Posterior cingulate gyrus (tissue), 11 donors: ENCODE measurements at places on chromosomes 12 and 14.

DNA sequence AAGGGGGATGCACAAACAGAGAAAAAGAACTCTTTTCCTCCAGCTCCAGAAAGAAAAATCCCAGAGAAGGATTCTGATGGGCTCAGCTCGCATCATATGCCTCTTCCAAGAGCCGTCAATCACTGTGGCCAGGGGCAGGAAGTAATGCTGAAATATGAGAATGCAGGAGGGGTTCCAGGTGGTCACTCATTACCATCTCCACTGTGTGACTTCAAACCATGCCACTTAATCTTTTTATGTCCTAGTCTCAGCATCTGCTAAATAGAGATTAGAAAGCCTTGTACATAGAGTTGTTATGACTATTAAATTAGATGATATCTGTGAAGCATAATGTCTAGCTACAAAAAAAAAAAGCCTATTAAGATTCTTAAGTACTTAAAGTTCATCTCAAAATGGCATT, 65.6 kb upstream of the FICD start:
- DNase-seq: no peak

DNA sequence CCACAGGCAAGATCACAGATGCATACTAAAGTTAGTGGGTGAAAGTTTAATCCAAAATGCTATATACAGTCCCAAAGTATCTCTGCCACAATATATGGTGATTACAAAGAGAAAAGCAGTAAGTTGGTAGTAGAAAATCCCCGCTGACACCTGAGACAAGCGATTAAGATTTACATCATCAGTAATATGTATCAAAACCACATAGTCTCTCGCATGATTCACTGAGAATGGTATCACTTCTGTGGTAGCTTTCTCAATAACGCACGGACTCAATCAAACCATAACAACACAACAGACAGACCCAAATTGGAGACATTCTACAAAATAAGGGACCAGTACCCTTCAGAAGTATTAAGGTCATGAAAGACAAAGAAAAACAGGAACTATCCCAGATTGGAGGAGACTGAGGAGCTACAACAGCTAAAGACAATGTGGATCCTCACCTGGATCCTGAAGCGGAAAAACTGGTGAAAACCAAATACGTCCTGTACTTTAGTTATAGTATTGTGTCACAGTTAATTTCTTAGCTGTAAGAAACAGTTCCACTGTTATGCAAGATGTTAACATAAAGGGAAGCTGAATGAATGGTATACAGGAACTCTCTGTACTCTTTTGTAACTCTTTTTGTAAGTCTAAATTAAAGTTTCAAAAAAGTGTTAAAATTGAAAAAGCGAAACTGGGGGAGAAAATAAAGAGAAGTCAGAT, 51.0 kb downstream of the SPTLC2 start:
- no peak for DNase-seq

GRCh38 chr12:115541891-115542421, 735.5 kb downstream of the MED13L start:
- DNase-seq: no peak

GRCh38 chr12:119804011-119804641, 73.0 kb downstream of the CIT start:
- peak; percentile 70 for DNase-seq

DNA sequence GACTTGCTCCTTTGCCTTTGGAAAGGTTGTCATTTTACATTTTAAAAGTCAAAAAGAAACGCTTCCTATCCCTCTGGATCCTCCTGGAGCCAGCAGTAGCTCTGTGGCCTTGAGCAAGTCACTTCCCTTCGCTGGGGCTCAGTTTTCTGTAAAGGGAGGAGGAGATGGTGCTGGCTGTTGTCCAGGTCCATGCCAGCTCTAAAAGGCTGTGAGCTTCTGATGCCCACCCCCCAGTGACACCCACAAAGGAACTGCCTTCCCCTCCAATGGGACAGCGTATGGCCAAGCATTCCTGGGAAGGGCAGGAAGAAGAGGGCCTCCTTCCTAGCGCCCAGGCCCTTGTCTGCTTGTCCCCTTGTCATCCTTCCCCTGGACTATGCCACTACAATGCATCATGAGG, 81.5 kb downstream of the NTF3 start:
- no peak for DNase-seq

DNA sequence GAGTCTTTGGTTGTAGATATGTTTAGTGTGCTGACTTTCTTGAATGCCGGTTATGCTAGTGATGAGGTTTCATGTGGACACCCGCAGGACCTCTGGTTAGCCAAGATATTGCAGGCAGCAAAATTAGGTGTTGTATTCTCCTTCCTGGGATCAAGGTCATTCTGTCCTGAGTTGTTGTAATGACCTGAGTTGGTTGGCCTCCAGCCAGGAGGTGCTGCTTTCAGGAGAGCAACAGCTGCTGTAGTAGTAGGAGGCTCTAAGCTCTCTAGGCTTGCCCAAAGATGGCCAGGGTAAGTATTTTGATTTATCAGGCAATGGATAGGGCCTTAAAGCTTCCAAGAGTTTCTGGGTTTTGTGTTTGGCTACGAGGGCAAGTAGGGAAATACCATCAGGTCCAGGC, 56.0 kb upstream of the BDKRB2 start:
- DNase-seq: no peak

- no peak for DNase-seq
These were observed 47.8 kb downstream of the FERMT2 start for GRCh38 chr14:52902971-52903619.

GRCh38 chr14:33163600-33163999, 224.9 kb downstream of the NPAS3 start:
- DNase-seq: no peak

DNA sequence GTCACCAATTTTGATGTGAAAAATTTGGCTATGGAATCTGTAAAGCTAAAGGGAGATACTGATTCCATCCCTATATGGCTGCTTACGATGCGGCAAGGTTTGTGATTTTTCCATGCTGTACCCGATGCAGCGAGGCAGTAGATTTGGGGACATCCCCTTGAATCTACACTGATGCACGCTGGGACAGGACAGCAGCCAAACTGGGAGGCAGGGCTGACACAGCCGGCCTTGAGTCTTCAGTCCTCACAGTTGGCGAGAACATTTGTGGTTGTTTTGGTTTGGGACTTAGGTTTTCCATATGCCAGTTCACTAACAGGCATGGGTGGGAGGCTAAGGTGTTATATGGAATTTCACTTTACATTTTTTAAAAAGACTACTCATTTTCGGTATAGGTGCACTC, 3.8 kb downstream of the GALNT16 start:
- no peak for DNase-seq

DNA sequence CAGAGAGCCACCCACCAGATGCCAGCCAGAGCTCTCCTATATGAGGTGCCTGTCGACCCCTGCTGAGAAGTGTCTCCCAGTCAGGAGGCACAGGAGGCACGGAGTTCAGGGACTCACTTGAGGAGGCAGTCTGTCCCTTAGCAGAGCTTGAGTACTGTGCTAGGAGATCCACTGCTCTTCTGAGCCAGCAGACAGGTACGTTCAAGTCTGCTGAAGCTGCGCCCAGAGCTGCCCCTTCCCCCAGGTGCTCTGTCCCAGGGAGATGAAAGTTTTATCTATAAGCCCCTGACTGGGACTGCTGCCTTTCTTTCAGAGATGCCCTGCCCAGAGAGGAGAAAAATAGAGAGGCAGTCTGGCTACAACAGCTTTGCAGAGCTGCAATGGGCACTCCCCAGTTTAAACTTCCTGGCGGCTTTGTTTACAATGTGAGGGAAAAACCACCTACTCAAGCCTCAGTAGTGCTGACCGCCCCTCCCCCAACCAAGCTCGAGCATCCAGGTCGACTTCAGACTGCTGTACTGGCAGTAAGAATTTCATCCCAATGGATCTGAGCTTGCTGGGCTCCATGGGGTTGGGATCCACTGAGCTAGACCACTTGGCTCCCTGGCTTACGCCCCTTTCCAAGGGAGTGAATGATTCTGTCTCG, 146.7 kb upstream of the USP15 start:
- no peak for DNase-seq
